Inflammatory macrophage treated with lipopolysaccharide for 1 hour (primary cell): ENCODE measurements at places on chromosomes 1 and 21.

DNA sequence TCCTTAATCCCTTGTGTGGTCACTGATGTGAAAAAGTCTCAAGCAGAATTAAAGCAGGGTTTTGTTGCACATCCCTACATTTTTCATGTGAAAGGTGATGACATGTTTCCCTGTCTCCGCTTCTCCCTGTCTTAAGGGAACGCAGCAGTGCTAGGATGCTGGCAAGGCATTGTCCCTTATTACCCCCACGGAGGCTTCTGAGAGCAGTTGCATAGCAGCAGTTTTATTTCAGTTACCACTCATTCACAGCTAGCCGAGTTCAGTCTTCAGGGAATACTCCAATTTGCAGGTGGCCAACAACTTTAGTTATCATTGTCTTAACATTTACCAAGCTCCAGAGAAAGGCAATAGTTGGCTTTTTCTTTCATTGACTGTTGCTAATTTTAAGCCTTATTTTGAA, 89.1 kb downstream of the CLEC20A start:
- no peak for DNase-seq

DNA sequence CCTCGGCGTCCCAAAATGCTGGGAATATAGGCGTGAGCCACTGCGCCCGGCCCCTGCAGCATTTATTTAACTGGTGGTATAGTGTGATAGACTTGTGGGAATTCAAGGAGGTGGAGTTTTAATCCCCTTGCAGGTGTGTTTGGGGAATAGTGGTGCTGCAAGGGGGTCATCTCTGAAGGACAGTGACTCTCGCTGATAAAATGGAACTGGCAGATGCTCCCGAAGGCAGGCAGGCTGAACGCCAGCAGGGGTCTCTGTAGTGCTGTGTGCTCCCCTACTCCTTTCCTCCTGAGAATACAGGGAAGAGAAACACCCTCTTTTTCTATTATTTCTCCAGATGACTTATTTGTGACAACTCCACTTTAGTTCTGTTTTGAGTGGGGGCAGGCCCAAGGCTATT, 4.0 kb downstream of the OSCP1 start:
- peak; percentile 68 for DNase-seq

- DNase-seq, result no peak
Measured at GRCh38 chr1:213985209-213986019, 2.4 kb upstream of the PROX1 start.

DNA sequence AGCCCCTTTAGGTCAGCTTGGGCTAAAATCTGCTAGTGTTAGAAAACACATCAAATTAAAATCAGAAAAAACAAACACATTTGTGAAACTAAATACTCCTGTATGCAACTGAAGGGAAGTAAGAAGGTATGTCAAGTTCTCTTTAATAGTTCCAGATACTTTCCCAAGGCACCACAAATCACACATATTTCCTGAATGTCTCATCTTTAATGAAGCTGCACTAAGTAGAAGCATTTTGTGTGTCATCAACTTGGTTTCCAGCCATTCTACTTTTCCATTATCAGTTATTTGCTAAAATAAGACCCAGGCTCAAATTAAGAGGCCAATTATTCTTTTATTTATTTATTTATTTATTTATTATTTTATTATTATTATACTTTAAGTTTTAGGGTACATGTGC, 34.7 kb downstream of the CRB1 start:
- no peak for DNase-seq

DNA sequence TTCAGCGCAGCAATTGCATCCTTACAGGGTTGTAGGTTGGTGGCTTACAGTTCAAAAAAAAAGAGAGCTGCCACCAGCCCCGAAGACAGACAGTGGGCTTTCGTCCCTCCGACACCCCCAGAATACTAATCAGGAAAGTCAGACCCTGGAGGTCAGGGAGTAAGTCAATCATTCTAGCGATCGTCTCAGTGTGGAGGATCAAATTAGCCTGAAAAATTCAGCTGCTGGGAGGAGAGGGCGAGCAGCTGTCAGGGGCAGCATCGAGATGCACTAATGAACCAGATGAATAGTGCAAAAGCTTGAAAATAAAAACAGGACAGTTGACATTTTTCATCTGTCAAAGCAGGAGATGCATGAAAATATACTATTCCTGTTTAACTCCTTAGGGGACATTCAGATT, 138.4 kb downstream of the NEK7 start:
- no peak for DNase-seq

GRCh38 chr1:150366416-150367296, 2.7 kb downstream of the RPRD2 start:
- peak; percentile 13 for DNase-seq

DNA sequence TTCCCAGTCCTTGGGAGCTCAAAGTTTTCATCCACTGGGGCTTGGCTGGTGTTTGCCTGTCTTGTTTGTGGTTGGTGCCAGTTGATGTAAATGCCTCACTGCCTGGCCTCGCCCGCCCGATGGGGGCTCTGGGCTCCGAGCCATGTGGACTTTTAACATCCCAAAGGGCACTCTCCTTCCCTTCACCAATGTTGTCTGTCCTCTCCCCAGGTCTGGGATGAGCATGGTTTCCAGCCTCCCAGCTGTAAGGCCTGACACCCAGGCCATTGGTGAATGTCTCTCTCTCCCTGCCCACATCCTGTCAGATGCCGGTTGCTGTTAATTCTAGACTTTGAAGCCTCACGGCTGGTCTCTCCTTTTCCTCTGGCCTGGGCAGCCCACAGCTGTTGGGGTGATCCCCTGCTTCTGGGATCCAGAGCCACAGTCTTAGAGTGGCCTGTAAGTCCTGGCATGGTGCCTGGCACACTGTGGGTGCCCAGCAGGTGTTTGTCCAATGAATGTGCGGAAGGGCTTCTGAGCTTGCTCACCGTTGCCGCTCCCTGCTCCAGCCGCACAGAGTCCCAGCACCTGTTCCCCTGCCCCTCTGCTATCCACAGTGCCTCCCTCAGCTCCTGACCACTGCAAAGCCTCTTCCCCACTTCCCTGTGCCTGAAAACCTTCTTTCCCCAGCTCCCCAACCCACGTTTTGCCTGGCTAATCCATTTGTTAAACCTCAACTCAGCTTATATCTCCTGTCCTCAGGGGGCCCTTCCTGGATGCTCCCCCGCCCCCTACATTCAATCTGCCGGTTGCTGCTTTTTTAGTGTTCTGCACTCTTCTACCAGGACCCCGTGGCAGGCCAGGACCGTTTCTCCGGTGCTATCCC, 3.3 kb upstream of the C1orf174 start:
- no peak for DNase-seq

DNA sequence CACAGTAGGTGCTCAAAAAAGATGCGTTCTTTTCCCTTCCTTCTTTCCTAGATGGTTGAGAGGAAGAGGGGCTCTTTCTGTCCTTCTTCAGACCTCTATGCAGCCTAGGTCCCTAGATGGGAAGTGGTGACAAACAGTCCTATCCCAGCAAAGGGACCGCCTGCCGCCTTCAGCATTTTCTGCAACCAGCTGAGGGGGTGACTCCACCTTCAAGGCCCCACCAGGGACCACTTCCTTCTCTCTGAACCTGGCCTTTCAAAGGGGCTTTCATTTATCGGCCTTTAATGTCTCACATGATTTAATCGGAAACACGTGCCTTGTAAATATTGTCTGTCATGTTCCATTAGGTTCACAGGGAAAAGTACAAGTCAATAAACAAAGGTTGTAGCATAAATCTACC, 32.6 kb downstream of the GLIS1 start:
- DNase-seq, result no peak

DNA sequence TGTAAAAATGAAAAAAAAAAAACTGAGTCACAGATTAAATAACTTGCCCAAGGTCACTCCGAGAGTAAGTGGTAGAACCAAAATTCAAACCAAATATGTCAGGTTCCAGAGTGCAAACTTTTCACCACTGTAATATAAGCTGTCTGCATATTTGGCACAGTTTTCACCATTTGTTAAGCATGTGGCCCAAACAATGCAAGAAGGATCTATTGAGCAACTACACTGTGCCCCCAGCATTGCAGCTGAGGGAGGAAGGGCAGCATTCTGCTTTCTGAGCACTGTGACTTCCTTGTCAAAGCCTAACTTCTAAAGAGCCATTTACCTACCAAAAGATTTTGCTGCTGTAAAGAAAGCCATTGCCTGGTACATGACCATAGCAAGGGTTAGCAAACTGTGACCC, 133.4 kb downstream of the SYT2 start:
- DNase-seq, result no peak

DNA sequence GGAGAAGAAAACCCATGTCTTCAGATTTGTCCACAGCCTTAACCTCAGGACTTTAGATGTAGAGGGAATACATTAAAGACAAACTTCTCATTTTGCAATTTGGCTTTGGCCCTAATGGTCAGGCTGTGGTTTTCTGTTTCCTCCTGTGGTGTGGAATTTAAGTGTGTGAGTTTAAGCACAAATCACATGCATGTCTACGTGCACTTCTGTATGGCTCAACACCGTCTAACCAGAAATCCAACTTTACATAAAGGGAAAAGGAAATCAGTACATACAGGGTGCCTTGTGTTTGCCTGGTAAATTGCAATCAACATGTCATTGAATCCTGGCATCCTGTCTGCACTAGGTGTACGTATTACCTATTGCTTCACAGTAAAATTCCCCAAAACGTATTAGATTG, 1.2 kb upstream of the ZNF124 start:
- peak; percentile 59 for DNase-seq

DNA sequence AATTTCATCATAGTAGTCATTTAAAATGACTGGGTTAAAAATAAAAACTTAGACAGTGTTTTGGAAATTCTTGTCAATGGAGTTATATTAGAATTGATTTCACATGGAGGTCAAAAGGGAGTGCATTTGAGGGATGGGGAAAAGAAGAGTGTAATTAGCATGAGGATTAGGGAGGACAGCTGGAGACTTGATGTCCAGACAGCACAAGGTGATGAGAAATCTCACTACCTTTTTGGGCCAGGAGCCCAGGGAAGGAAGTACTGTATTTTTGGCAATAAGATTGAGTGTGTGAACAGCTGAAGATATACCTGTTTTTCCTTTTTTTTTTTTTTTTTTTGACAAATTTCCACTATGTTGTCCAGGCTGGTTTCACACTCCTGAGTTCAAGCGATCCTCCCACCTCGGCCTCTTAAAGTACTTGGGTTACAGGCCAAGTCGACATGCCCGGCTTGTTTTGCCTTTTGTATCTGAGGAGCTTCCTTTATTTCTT, 163.6 kb downstream of the PAPPA2 start:
- DNase-seq, result no peak

- DNase-seq, result peak; percentile 65
Measured at GRCh38 chr1:24526940-24527542, 24.4 kb downstream of the RCAN3 start.

DNA sequence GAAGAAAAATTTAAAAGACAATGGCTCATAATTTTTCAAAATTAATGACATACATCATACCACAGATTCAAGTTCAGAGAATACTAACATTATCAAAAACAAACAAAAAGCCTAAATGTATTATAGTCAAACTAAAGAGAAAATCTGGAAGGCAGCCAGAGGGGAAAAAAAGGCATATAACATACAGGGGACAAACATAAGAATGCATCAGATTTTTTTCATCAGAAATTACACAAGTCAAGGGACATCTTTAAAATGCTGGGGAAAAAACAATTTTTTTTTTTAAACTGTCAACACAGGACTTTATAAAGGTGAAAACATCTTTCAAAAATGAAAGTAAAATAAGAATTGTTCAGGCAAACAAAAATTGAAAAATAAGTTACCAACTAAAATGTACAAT, 478.4 kb upstream of the PLXNA2 start:
- no peak for DNase-seq

GRCh38 chr21:34022627-34023335, 50.6 kb upstream of the MRPS6 start:
- DNase-seq, result peak; percentile 95

- DNase-seq, result no peak
Measured at GRCh38 chr1:76510672-76511557, 356.4 kb upstream of the ST6GALNAC5 start.

DNA sequence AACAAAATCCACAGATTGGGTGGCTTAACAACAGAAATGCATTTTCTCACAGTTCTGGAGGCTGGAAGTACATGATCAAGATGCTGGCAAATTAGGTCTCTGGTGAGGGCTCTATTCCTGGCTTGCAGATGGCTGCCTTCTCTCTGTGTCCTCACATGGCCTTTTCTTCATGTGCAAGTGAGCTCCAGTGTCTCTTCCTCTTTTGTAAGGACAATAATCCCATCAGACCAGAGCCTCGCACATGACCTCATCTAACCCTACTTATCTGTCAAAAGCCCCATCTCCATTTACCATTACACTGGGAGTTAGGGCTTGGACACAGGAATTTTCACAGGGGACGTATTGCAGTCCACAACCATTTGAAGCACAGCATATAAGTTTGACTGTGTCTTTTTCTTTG, 181.6 kb downstream of the NEGR1 start:
- no peak for DNase-seq

DNA sequence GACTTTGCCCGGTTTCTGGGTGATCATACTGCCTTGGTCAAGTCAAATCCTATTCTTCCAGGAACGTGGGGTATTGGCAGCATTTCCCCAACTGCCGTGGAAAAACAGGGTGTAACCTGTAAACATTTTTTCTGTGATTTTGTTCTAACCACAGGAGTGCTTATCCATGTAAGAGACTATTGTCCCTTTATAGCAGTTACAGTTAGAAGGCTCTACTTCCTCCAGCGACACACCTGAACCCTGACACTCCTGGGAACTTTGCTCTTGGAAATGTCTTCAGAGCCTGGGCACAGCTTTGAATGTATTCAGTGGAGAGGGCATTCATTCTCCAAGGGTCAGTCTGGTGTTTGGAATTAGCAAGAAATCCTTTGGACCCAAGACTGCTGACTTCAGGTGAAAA, 26.4 kb upstream of the ARHGEF10L start:
- DNase-seq, result no peak

- DNase-seq, result no peak
Measured at GRCh38 chr1:5991381-5992025, 722 bp downstream of the NPHP4 start.

DNA sequence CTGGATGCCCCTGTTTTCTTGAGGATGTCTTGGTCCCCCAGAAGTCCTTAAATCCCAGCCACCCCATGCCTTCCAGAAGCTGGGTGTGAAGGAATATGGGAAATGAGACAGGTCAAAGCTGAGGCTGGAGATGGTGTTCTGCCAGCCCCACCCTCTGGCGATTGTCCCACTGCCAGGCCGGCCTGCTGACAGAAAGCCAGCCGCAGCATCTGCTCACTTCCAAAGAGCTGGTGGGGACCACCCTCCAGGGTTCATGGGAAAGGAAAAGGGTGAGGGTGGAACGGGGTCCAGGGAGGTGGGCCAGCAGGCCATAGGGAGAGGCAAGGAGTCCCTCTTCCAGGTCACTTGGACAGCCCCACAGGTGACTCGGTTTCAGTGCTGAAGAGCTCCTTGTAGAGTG, 1.9 kb upstream of the LINGO4 start:
- DNase-seq, result no peak

GRCh38 chr1:241114699-241115233, 242.2 kb downstream of the RGS7 start:
- DNase-seq, result no peak

DNA sequence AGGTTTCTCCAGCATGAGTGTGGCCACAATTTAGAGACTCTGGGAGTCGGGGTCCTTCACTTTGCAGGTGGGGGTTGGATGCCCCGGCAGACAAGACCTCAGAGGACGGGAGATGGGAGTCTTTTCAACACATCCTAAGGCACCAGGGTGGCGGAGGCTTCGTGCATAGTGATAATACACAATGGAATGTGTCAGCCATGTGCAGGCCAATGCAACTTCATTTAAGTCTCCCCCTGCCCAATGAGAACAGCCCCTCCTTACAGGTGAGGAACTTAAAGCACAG, 75.9 kb upstream of the IFFO2 start:
- no peak for DNase-seq
